Skin of body (tissue), 3 donors: ENCODE measurements at places on chromosomes 7 and 10. TPM values are rescaled to one million over a fixed set of nuclear protein-coding genes. Genes with fewer than 3 reads are reported as not detected.

The CRYGN gene
- total RNA-seq = not detected

The C10orf67 gene
- total RNA-seq = 0.30 TPM

The DKK1 gene
- 5.0 TPM for total RNA-seq

The CREB5 gene
- total RNA-seq = 52.7 TPM

The BMPER gene
- total RNA-seq = 13.3 TPM

The CTAGE15 gene
- total RNA-seq = 5.9 TPM

The BAMBI gene
- 8.0 TPM for total RNA-seq

The STEAP4 gene
- 10.1 TPM for total RNA-seq

The MSS51 gene
- 9.1 TPM for total RNA-seq

The NUTM2B gene
- total RNA-seq = 0.30 TPM

The CUZD1 gene
- 0.59 TPM for total RNA-seq

The PRLHR gene
- under 0.01 TPM for total RNA-seq

The ASAH2 gene
- 0.49 TPM for total RNA-seq

The GPAM gene
- 284 TPM for total RNA-seq

The PCGF5 gene
- 23.8 TPM for total RNA-seq

The ZNF518A gene
- total RNA-seq = 34.5 TPM

The RGS10 gene
- 34.0 TPM for total RNA-seq

The CLRN3 gene
- 0.39 TPM for total RNA-seq

The ITPRID1 gene
- total RNA-seq = 1.8 TPM

The UPK3B gene
- total RNA-seq = 1.7 TPM

The NPSR1 gene
- total RNA-seq = not detected

The VWDE gene
- 0.39 TPM for total RNA-seq

The IDE gene
- total RNA-seq = 50.8 TPM

The PTPN12 gene
- total RNA-seq = 143 TPM

The TCTN3 gene
- 25.1 TPM for total RNA-seq

The CAV2 gene
- 78.6 TPM for total RNA-seq

The STK31 gene
- 0.20 TPM for total RNA-seq

The EMX2 gene
- 5.5 TPM for total RNA-seq

The ADCY1 gene
- total RNA-seq = 5.7 TPM

The MRLN gene
- total RNA-seq = 15.7 TPM

The CCDC172 gene
- total RNA-seq = not detected

The MMRN2 gene
- total RNA-seq = 20.4 TPM

The CDC14C gene
- not detected for total RNA-seq

The RELN gene
- 15.6 TPM for total RNA-seq

The VOPP1 gene
- 18.6 TPM for total RNA-seq

The MKX gene
- total RNA-seq = 4.0 TPM

The C10orf62 gene
- 0.20 TPM for total RNA-seq

The PRSS37 gene
- not detected for total RNA-seq

The PTPRN2 gene
- total RNA-seq = 0.99 TPM

The GRID2IP gene
- total RNA-seq = 0.30 TPM

The RBAK gene
- total RNA-seq = 14.4 TPM

The TRPV5 gene
- 0.10 TPM for total RNA-seq

The ASNS gene
- 8.4 TPM for total RNA-seq

The AGMO gene
- 1.4 TPM for total RNA-seq

The LRRD1 gene
- 0.30 TPM for total RNA-seq

The MYL10 gene
- 3.2 TPM for total RNA-seq

The RGR gene
- 1.7 TPM for total RNA-seq
